Cardiac fibroblast (primary cell): ENCODE measurements at places on chromosomes 12 and 14.

GRCh38 chr12:120473807-120474615 lies 4.5 kb upstream of the SRSF9 start:
- no peak for DNase-seq

DNA sequence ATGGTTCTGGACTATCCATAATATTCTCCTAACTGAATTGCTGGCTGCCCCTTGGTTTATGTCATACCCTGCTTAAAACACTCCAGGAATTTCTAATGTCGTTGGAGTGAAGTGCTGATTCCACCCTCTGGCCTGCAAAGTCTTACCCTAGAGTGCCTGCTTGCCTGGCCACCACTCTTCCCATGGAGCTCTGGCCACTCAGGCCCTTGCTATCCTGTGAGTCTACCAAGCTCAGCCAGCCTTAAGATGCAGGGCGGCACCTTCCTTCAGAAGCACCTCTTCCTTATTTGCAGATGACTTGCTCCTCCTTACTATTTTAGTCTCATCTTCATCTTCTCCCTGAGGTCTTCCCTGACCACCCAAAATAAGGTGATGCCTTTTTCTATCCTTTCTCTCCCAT lies 35.3 kb downstream of the SLC6A15 start:
- DNase-seq, result no peak

DNA sequence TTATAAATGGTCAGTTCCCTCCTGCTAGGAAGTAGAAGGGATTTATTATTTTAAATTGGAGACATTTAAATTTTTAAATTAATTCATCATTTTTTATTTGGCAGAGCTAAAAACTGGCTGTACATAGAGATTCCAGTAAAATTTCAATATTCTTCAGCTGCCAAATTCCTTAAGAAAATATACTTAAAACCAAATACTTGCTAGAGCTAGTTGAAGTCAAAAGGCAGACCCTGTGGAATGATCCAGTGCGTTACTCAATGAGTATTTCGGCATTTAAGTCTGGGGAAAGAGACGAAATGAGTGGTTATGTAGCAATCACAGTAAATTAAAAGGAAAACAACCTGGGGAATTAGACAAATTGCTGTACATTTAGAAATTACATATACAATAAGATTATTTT lies 1104.7 kb downstream of the SLC6A15 start:
- no peak for DNase-seq

- no peak for DNase-seq
Measured at GRCh38 chr14:94923786-94924185, 153.9 kb upstream of the GSC start.

GRCh38 chr12:25988505-25988904 lies 30.0 kb downstream of the RASSF8 start:
- DNase-seq, result no peak

DNA sequence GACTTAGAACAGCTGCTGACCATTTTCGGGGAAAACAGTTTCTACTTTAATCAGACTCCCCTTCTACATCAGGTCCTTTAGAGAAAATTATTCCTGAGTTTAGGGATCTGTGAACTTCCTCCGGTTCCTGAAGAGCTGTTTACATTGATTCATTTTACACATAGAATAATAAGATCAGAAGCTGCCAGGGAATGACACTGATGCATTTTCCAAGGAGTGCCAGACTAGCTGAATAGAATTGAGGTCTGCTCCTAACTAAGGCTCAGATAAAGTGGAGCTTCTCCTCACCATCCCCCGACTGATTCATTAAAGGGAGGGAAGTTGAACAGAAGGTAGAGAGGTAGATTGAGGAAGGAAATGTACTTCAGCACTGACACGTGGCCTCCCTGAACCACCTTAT lies 41.9 kb upstream of the PSMA6 start:
- DNase-seq, result no peak
